ENCODE measurements at places on chromosomes 1 and 21. TPM values are rescaled to one million over a fixed set of nuclear protein-coding genes. Genes with fewer than 3 reads are reported as not detected.

The OR2T27 gene
- total RNA-seq: not detected

The TFAP2E gene
- total RNA-seq: 0.67 TPM

DNA sequence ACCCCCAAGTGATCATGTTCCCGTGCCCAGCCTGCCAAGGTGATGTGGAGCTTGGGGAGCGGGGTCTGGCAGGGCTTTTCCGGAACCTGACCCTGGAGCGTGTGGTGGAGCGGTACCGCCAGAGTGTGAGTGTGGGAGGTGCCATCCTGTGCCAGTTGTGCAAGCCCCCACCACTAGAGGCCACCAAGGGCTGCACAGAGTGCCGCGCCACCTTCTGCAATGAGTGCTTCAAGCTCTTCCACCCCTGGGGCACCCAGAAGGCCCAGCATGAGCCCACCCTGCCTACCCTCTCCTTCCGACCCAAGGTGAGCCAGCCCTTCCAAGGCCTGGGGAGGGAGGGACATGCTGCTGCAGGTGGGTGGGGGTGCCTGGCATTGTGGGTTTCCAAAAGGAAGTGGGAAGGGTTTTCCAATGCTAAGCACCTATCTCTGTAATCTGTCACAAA is 2.3 kb downstream of the TRIM46 start:
- no peak for DNase-seq

- peak; percentile 43 for DNase-seq
These were observed 1369.1 kb upstream of the ADGRL4 start for GRCh38 chr1:80375662-80376061.

DNA sequence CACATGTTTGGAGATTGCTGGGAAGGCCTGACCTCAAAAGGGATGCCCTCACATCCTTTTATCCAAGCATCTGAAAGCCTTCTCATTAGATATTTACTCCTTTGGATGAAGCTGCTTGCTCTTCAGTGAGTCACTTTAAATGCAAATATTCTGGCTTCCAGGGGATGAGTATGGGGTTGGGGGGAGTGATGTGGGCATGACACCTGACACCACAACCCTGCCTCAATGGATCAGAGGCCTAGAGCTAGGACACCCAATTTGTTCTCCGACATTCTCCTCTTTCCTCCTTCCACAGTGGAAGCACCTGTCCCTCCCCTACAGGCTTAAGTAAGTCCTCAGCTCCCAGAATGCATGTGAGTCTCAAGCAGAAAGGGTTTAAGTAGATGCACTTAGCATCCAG is 238.3 kb downstream of the OMA1 start:
- no peak for DNase-seq

DNA sequence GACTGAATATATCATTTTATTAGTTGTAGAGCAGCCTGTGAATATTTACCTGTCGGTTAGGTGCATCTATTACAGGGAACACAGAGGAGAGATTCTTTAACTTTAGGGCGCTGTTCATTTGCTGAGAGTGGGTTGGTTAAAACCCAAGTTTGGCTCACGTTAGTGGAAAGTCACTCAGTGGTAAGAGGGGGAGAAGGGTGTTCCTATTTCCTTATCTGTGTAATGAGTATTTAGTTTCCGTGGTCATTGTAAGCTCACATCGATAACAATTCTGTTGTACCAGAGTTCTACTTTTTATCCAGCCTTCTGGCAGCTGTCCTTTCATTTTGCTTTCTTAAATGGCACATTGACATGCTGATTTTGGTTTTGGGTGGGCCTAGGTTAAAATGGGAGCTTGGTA is 773.2 kb upstream of the ADAMTS5 start:
- DNase-seq: no peak

DNA sequence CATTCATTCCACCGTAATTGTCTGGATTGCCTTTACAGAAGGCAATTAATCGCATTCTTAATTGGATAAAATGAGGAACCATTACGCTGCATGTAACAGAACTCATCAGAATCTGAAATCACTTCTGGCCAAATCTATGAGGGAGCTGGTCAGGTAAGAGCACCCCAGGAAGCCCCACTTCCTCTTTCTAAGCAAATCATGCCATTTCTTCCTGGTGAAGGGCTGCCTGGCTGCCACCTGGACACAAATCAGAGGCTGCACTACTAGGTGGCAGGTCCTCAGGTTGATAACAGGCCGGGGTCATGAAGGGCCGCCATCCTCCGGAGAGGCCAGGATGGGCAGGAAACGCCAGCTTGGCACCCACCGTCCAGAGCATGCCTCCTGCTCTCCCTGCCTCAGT is 73.7 kb downstream of the CAPZB start:
- DNase-seq: no peak

DNA sequence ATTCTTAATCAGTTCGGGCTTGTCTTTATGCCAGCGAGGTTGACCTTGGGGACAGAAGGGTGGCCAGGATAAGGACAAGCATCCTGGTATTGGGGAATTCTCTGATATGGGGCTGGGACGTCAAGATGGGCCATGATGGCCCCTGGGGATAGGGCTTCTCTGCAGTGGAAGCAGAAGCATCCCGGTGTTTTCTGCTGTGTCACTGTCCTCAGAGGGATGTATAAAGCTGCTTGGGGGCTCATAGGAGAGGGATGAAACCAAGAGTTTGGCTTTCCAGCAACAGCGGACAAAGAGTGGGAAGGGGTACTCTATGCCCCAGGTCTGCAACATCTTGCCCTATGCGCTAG is 1.4 kb upstream of the ATP1B1 start:
- no peak for DNase-seq

DNA sequence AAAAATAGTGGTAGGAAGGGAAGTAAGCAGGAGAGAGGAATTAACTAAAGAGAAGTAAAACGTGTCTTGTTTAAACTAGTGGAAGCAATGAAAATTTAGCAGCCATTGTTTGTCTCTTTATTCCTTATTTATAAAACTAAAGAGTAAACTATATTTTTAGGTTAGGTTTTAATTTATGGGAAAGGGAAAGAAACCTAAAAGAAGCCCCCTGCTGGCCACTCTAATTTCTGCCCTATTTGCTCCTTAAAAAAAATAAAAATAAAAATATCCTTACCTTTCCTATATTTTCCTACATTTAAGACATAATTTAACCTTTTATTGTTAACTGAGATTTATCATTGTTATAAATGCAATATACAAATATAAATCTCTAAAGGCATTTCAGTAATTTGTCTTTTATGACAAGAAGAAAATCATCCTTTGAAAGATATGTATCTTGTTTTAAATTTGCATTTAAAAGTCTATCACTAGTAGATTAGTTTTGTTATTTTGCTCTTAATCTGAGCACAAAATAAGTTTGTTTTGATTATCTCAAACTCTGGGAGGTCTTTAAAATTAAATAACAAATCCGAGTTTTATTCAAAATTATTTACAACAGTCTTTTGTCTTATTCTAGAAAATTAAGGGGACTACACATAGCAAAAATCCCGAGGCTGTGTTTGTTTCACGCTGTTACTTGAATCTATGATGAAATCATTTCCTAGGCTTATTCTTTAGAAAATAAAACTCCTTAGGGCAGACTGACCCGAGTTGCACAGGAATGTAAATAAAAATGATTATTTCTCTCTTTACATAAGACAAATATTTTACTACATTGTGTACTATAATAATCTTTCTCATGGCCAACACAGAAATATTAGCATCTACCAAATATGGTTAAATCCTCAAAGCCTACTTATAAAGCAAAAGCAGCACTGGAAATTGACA is 201.7 kb downstream of the NRIP1 start:
- no peak for DNase-seq

DNA sequence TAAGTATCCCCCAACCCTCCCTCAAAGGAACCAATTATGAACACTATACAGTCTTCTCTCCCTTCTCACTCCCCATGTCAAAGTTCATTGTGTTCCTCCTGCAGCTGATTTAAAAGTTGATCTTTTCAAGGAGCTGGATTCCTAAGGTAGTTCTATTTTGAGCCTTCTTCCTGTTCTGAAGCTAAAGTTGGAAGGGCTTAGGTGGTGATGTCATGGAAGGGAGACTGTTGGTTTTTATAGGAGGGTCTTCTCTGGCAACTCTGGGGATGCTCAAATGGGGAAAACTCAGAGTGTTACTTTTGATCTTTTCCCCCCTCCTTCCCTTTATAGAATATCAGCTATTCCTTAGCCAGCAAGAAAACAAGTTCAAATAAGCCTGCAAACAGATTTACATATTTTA is 83.0 kb upstream of the AK4 start:
- no peak for DNase-seq

- no peak for DNase-seq
These were observed 598.4 kb downstream of the RWDD3 start for GRCh38 chr1:95832370-95832769.

DNA sequence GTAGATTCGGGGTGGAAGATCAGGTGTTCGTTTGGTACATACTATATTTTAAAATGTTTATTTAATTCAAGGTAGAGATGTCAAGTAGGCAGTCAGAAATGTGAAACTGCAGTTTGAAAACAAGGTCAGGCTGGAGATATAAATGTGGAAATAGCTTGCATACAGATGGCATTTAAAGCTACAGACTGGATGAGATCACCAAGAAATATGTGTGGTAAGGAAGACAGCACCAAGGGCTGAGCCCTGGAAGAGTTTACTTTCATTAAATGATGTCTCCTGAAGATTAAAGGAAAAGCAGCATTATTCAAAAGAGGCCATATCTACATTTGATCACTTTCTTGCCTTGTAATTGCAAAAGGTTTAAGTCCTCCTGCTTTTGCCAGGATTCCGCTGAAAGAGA is 271.3 kb downstream of the PTBP2 start:
- DNase-seq: no peak

GRCh38 chr1:220516722-220517042 is 11.3 kb upstream of the MARK1 start:
- no peak for DNase-seq
